ENCODE measurements at places on chromosomes 3 and 15. TPM values are rescaled to one million over a fixed set of nuclear protein-coding genes. Genes with fewer than 3 reads are reported as not detected.

The NR2E3 gene
- total RNA-seq, result 0.20 TPM

The BDH1 gene
- total RNA-seq, result 3.2 TPM

The TTLL13 gene
- total RNA-seq, result not detected

The FGF12 gene
- 0.07 TPM for total RNA-seq

The MNS1 gene
- 0.30 TPM for total RNA-seq

The ZIC4 gene
- not detected for total RNA-seq

The CLRN1 gene
- not detected for total RNA-seq

The GRM7 gene
- total RNA-seq, result not detected

The MED12L gene
- total RNA-seq, result 1.0 TPM

The CAPN3 gene
- total RNA-seq, result 1.6 TPM

The AHSG gene
- total RNA-seq, result not detected

The ZNF774 gene
- total RNA-seq, result 2.8 TPM

The PDZRN3 gene
- total RNA-seq, result 26.0 TPM

The ROPN1 gene
- not detected for total RNA-seq

The CLDN16 gene
- total RNA-seq, result 0.30 TPM

The FOXB1 gene
- not detected for total RNA-seq

The SFMBT1 gene
- 4.5 TPM for total RNA-seq

The GOLGA6B gene
- total RNA-seq, result not detected

The CCDC33 gene
- total RNA-seq, result not detected

The CRYGS gene
- 0.89 TPM for total RNA-seq

The GOLGA6L24 gene
- not detected for total RNA-seq

The CKMT1B gene
- not detected for total RNA-seq

The ELL3 gene
- total RNA-seq, result 3.1 TPM

The LINGO1 gene
- total RNA-seq, result 0.33 TPM

The LIPC gene
- 0.63 TPM for total RNA-seq

All from smooth muscle cell of the pulmonary artery (primary cell).